Myocyte (in vitro differentiated cells): ENCODE measurements at places on chromosomes 1 and 21. TPM values are rescaled to one million over a fixed set of nuclear protein-coding genes. Genes with fewer than 3 reads are reported as not detected.
A peak's percentile ranks its signal among the peaks of the same experiment; 100 is the strongest.

DNA sequence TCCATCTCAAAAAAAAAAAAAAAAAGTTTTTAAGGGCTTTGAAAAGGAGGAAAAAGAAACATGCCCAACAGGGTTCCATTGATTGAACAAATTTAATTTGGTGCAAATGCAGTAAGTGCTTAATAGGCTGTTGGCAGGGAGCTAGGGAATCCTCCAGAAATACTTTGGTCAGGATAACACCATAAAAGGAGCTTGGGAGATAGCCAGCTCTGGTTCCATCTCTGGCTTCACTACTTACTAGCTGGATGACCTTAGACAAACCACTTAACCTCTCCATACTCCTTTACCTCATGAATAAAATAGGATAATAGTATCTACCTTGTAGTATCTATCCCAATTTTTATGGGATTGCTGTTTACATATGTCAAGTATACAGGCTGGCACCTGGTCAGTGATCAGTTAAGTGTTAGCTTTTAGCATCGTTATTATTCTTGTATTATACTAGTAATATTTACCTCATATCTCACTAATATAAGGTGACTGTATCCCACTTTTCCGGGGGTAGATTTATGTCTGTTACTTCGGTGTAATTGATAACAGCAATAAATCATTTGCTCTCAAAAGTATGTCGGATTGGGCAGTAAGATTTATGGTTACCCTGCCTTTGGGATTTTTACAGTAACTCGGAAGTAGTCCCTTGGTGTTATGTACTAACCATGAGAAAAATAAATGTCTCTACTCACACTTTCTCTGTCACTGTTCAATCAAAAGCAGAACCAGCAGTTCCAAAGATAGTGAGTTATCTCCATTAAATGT, 36.4 kb downstream of the BTG3 start:
- no peak for DNase-seq

- no peak for DNase-seq
Measured at GRCh38 chr1:115329965-115330364, 8.1 kb downstream of the NGF start.

Gene DPYD
- 11.3 and 12.3 TPM in 2 replicates for total RNA-seq

Gene LHX4
- 0.40 and 0.94 TPM in 2 replicates for total RNA-seq

- DNase-seq: no peak
Measured at GRCh38 chr1:44673675-44674112, 587 bp downstream of the TMEM53 start.

GRCh38 chr1:167054531-167054930, 35.6 kb downstream of the GPA33 start:
- no peak for DNase-seq

DNA sequence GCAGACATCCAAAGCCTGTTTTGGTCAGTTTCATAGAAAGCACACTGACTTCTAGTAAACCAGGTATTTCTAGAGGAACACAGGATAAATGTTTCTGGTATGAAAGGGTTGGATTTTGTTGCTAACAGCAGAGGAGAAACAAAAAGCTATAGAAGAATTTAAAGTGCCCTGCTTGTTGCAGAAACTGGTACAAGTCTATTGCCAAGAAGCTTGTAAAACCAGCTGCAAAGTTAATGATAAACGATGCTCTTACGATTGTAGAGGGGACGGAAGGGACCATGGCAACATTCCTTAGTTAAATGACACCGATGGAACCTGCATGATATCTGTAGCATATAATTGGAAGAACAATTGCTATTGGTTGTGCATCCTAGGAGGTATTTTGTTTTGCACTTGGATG, 40.1 kb downstream of the SLC35F3 start:
- DNase-seq: no peak

Gene ICOSLG
- 4.1 and 7.4 TPM in 2 replicates for total RNA-seq

DNA sequence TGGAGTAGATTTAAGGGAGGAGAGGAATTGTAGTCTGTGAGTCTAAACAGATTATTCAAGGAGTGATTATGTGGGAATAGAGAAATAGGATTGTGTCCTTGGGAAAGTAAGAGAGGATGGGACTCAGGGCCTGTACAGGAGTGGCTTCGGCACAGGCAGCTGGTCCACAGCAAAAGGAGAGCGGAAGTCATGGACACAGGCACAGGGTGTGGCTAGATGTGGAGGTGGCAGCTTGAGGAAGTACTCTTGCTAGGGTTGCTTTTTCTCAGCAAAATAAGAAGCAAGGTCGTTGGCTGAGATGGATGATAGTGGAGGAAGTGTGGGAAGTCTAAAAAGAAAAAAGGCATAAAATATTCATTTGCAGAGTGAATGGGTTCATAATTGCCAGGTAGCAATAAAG, 18.5 kb upstream of the ZNF648 start:
- DNase-seq: no peak

DNA sequence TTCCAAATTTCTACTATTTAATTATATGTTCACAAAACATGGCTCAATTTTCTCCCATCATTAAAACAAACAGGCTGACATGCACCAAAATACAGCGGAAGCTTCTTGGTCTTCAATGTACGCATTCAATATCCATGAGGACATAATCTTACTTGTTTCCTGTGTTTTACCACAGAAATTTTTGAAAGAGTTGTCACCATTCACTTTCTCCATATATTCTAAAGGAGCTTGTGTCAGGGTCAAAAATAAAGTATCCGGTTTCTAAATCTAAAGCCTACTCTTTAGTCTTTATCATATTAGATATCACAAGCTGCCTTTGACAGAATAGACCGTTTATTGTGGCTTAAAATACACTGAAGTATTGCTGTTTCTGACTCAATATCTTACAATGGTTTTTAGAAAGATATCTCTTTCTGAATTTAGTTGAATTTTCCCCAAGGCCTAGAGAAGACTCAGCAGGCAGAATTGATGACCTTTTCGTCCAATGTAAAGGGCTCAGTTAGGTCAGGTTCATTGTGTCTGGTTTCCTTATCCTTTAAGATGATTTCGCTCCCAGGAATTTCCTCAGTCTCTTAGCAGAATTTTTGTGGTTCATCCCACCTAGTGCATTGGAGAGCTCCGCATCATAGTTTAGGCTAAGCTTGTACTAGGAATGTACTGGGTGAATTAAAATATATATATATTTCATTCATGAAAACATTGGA, 717.2 kb downstream of the NCAM2 start:
- peak; percentile 59 for DNase-seq

Gene TNFRSF9
- 0.05 TPM in 1 of 2 replicates, not detected in the other for total RNA-seq

DNA sequence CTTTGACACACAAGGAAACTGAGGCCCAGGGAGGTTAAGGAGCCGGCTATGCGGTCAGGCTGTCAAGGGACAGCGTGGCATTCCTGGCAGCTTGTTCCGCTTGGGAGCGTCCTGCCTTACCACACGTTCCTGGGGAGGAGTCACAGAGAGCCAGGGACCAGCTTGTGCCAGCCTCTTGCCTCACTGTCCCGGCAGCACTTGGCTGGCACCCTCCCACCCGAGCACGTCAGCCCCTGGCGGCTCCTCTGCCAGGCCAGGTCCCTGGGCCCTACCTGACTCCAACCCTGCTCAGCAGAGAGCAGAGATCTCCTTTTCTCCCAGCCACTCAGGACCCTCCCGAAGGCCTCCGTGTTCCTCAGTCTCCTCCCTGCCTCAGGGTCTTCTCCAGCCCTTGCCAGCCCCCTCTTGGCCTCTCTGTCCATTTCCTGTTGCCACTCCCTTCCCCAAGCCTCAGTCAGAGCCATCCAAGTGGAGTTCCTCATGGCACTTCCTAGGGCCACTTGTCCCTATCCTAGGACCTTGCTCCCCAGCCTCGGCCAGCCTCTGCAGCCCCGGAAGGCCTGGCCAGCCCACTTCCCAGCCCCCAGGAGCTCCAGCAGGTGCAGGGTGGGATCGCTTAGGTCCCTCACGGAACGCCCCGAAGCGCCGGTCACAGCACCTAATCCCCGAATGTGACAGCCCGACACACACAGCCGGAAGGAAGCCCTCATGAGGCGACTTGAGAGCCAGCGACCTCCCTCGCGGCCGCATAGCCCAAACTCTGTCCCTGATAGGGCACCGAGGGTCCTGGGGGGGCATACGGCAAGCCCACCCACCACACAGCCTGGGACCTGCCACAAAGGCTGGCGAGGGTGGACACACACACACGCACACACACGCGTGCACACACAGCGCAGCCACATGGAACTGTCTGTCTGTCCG, 130.3 kb downstream of the CASZ1 start:
- no peak for DNase-seq

DNA sequence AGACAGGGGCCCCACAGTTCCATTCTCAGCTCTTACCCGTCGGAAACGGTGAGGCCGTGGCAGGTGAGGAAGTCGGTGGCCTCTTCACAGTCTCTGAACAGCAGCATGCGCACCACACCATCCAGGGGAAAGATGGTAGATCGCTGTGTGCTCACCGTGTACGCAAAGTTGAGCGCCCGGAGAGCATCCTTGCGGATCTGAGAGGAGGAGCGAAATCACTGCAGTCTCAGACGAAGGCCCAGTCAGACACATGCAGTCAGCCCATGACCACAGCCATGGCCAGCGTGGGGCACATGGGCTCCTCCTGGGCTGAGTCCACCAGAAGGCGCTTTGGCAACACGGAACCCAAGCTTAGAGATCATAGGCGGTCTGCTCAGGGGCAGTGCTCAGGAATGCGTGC, 18.5 kb downstream of the MCM3AP start:
- no peak for DNase-seq

Gene KANK4
- total RNA-seq: 0.21 and 0.78 TPM in 2 replicates

Gene POMGNT1
- 142 and 156 TPM in 2 replicates for total RNA-seq

- DNase-seq: peak; percentile 36
Measured at GRCh38 chr1:91582431-91582921, 81.8 kb downstream of the CDC7 start.

Gene OPRD1
- not detected in 2 replicates for total RNA-seq

Gene DCDC2B
- total RNA-seq: 0.11 TPM in 1 of 2 replicates, not detected in the other

DNA sequence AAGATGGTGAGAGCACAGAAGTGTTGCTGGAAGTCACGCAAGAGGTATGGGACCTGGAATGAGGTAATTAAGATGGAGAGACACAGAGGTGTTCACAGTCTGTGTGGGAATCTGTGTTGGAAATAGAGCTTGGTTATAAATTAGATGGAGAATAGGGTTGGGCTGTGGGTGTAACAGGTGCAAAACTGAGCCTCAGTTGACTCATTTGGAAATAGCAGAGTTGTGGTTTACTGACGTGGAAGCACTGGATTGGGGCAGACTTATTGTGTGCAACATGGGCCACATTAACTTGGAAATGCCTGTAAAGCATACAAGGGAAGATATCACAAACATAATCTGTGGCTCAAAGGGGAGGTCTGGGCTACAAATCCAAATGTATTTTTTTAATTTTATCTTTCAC, 13.0 kb downstream of the CAMSAP2 start:
- DNase-seq: peak; percentile 90

Gene MPZL1
- 38.6 and 39.3 TPM in 2 replicates for total RNA-seq

- DNase-seq: no peak
Measured at GRCh38 chr1:10299151-10299550, 88.8 kb downstream of the KIF1B start.
